T follicular helper cell (primary cell): ENCODE measurements at places on chromosomes 5 and 9.

DNA sequence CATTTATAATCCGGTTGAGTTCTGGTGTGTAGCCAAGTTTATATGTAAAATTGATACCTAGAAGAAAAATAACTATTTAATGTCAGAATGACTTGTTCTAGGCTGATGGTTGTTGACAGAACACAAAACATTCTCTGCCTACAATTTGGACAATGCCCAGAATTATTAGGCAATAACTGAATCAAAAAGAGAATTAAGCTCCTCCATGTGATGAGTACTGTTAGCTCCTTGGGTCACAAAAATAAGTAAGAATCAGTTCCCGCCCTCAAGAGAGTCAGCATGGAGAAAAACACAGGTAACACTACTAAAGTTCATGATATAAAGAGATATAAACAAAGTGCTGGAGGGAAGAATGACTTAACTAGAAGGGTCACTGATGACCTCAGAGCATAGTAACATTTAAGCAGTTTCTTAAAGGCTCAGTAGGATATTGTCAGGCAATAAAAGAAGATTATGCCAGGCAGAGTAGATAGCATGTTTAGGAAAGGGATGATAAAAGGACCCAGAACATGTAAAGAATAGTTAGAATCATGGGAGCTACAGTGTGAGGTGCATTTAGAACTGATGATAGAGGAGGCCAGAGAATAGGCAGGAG lies 200.5 kb upstream of the ACTBL2 start:
- DNase-seq = no peak

DNA sequence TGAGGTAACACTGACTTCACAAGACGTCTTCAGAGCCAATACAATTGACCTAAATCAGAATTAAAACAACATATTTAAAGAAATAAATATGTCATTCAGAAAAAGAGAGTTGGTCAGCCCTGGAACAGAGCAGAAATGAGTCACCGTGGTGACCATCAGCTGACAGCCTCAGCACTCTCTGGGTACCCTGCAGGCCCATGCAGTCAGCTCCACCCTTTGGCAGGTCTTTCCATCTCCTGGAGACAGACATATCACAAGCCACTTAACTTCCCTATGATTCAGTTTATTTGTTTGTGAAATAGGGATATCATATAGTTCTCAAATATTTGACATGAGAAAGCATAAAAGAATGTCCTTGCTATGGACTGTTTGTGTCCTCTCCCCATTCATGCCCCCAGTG lies 151.6 kb upstream of the MEF2C start:
- no peak for DNase-seq

DNA sequence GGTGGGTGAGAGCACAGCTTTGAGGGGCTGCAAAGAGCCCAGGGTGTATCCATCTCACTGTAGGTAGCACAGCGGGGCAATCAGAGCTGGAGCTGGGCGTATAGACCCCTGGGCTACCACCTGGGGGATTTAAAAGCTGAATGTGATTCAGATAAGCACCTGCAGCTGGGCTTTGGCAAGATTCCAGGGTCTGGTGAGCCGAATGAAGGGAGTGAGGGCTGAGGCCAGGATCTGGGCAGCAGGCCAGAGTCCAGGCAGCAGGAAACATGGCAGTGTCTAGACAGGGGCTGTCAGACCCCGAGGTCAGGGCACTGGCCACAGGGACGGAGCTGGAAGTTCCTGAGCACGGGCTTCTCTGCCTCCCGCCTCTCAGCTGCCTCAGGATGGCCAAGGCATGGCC lies 8.7 kb downstream of the ASS1 start:
- no peak for DNase-seq

- DNase-seq = no peak
These were observed 845.3 kb upstream of the PTPRD start for GRCh38 chr9:11457825-11458790.

GRCh38 chr5:129384193-129384592 lies 75.9 kb upstream of the ADAMTS19 start:
- no peak for DNase-seq
